ENCODE measurements at places on chromosomes 16 and 17. TPM values are rescaled to one million over a fixed set of nuclear protein-coding genes. Genes with fewer than 3 reads are reported as not detected.

IL21R gene
- total RNA-seq = 28.5 TPM

DNA sequence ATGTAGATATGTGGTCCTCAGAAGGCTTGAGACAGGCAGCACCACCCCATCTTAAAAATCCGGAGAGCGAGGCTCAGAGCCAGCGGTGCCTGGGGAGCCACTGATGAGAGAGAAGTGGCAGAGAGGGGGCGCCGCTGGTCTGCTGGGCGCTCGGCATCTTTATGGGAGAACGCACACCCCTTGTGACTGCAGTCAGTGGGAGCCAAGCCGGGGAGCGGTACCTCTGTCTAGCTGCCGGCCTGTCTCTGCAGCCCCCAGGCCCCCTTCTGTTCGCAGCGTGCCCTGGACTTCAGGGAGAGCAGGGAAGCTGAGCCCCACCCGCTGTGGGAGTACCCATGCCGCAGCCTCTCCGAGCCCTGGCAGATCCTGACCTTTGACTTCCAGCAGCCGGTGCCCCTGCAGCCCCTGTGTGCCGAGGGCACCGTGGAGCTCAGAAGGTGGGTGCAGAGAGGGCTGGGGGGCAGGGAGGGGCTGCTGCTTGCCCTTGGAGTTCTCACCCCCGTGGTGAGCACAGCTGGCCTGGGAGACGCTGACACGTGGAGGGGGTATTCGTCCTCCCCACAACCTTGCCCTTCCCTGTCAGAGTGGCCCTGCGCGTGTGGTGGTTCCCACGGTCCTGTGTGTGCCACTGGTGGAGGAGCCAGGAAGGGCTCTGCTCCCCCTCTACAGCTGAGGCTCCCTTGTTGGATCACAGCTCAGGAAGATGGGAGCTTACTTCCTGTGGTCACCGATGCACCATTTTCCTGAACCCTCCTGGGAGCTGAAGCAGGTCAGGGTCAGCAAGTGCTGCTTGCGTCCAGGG, 44.8 kb downstream of the PRMT7 start:
- H3K27ac ChIP-seq = no peak overlapping the region
- H3K4me3 ChIP-seq = no peak overlapping the region
- H3K36me3 ChIP-seq = no peaks in the 10 kb centered on the region
- H3K4me1 ChIP-seq = peaks cover 18% of the 10 kb centered on the region

- H3K27me3 ChIP-seq = no peaks in the 10 kb centered on the region
- H3K27ac ChIP-seq = no peak overlapping the region
- DNase-seq = no peak
- peaks cover 42% of the 10 kb centered on the region for H3K36me3 ChIP-seq
Measured at GRCh38 chr16:25140459-25140858, 28.9 kb downstream of the LCMT1 start.

- no peaks in the 10 kb centered on the region for H3K27me3 ChIP-seq
- no peak overlapping the region for H3K27ac ChIP-seq
- no peak overlapping the region for H3K4me3 ChIP-seq
- H3K36me3 ChIP-seq = no peaks in the 10 kb centered on the region
Measured at GRCh38 chr17:9484789-9485188, 90.8 kb downstream of the STX8 start.

GRCh38 chr16:51851111-51851510, 695.8 kb downstream of the TOX3 start:
- no peak overlapping the region for H3K27ac ChIP-seq
- no peak for DNase-seq
- no peaks in the 10 kb centered on the region for H3K4me1 ChIP-seq
- H3K36me3 ChIP-seq = no peaks in the 10 kb centered on the region

DNA sequence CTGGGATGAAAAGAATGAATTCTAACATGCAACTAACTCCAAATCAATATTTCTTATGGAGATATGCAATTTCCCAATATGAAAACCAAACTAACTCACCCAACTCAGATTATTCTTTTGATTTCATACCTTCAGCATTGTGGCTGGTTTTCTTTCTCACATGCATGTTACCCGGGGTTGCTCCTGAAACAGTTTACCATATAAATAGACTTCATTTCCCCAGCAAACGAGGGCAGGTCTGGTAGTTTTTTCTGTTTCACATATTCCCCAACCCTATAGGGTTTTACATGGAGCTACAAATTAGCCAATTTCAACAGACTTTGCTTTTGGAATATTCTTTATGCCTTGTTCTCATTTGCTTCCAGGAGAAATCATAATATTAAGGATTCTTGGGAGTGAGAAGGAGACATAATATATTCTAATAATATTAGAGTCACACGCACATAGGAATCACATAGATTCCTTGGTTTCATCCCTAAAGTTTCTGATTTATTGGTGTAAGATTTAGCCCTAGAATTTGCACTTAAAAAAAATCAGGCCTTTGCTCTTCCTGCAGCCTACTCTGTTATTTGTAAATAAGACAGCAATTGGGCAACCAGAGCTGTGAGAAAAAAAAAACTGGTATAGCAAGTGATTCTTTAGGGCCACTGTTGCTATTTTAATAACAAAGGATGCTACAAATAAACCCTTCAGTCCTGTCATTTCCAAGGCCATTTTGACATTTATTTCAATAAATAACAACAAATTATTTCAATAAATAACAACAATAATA, 60.3 kb upstream of the FAM20A start:
- peaks cover 2% of the 10 kb centered on the region for H3K27me3 ChIP-seq
- no peak for DNase-seq
- no peak overlapping the region for H3K27ac ChIP-seq
- H3K4me1 ChIP-seq = no peaks in the 10 kb centered on the region
- no peaks in the 10 kb centered on the region for H3K36me3 ChIP-seq

- no peak for DNase-seq
- no peak overlapping the region for H3K4me3 ChIP-seq
Measured at GRCh38 chr16:56763291-56763916, 33.5 kb downstream of the NUP93 start.

CCDC200 gene
- total RNA-seq = 0.74 TPM

GRCh38 chr17:62702746-62703260, 75.3 kb downstream of the MRC2 start:
- H3K27ac ChIP-seq = no peak overlapping the region
- peaks cover 6% of the 10 kb centered on the region for H3K4me1 ChIP-seq
- no peak overlapping the region for H3K4me3 ChIP-seq
- no peak for DNase-seq
- no peaks in the 10 kb centered on the region for H3K27me3 ChIP-seq
- H3K36me3 ChIP-seq = no peaks in the 10 kb centered on the region

- peaks cover 6% of the 10 kb centered on the region for H3K36me3 ChIP-seq
- H3K27ac ChIP-seq = peak overlapping the region; percentile 70
- peak overlapping the region; percentile 16 for H3K4me3 ChIP-seq
- peak; percentile 36 for DNase-seq
- peaks cover 38% of the 10 kb centered on the region for H3K4me1 ChIP-seq
Measured at GRCh38 chr16:74601126-74601871, 5.6 kb downstream of the GLG1 start.

DNA sequence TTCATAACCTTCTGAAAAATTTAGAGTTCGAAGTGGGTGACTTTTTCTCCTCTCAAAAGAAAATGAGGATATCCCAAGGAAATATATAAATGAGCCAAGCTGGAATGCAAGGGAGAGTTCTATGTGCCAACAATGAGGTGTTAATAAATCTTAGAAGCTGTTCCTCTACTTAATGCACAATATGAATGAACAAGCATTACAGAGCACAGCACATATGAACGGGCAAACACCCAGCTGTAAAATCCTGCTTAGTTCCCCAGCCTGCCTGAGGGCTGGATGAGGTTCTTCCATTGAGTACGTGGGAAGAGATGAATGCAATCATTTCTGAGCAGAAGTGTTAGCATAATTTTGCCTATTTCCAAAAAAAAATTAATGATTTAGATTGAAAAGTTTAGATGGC, 58.1 kb downstream of the WDR59 start:
- H3K36me3 ChIP-seq = peaks cover 2% of the 10 kb centered on the region
- H3K4me3 ChIP-seq = no peak overlapping the region
- DNase-seq = no peak

DNA sequence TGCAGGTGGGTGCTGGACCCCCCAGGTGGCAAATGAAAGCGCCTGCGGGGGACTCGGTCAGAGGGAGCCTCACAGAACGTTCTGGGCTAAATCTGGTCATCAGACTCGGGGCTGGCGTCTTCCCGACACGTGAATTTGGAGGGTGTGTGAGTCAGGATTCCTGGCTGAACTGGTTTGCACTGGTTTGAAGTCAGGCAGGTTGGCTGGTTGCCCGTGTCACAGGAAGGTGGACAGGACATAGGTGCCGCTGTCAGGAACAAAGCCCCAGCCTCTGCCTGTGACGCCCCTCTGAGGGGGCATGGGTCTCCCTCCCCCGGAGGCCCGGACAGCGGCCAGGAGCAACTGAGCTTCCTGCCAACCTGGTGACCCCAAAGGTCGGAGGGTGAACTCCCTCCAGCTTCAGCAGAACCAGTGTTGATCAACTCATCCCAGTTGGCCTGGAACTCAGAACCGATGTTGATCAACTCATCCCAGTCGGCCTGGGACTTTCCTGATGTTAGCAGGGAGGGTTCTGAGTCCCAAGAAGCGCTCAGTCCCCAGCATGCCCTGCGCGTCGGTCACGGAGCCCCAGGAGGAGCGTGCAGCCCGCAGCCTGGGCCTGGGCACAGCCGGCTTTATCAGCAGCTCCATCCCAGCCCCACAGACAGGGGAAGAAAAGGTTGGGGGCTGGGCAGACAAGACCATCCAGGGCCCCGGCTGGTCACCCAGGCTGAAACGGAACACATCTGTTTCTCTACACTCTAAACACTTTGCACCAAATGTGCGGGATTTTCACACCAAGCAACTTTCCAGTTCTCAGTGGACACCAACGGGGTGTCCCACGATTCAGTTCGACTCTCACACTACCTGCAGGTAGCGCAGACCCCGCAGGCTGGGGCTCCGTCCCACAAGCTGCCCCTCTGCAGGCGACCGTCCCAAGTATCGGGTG, 14.4 kb upstream of the METRNL start:
- no peaks in the 10 kb centered on the region for H3K4me1 ChIP-seq
- no peaks in the 10 kb centered on the region for H3K36me3 ChIP-seq
- no peak overlapping the region for H3K27ac ChIP-seq
- DNase-seq = no peak
- H3K27me3 ChIP-seq = no peaks in the 10 kb centered on the region

NPIPB6 gene
- total RNA-seq = 5.8 TPM

DNA sequence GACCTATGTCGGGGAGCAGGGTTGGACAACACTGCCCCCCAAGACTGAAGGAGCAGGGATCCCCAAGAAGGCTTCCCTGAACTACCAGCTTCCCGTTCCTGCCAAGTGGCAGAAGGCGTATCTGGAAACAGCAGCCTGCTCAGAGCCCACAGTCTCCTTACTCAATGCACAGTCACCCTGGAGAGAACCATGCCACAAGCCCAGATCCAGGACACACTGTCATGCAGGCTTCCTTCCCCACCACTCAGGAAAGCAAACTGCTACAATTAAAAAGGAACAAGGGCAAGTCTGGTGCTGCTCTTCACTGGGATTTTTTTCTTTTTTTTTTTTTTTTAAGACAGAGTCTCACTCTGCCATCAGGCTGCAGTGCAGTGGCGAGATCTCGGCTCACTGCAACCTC, 8.2 kb downstream of the WDR45B start:
- no peaks in the 10 kb centered on the region for H3K27me3 ChIP-seq
- H3K27ac ChIP-seq = no peak overlapping the region
- no peaks in the 10 kb centered on the region for H3K4me1 ChIP-seq
- no peak for DNase-seq

DNA sequence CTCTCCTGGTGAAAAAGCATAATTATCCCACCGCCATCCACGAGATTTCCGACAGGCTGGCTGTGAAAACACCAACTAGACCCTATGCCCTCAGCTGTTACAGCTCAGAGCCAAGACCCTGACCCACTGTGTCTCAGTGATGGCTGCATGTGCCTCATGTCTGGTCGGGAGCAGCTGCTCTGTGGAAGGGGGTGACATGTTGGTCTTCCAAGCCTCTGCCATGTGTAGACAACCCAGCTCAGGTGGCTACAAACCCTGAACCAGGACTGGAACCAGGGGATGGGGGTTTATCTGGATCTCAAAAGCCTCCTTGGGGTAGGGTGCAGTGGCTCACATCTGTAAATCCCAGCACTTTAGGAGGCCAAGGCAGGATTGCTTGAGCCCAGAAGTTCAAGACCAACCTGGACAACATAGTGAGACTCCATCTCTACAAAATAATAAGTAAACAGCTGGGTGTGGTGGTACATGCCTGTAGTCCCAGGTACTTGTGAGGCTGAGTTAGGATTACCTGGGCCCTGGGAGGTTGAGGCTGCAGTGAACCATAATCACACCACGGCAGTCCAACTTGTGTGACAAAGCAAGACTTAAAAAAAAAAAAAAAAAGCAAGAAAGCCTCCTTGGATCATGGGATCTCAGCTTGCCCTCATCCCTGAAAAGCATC, 220.3 kb downstream of the CPPED1 start:
- H3K4me3 ChIP-seq = no peak overlapping the region
- no peak overlapping the region for H3K27ac ChIP-seq
- H3K27me3 ChIP-seq = no peaks in the 10 kb centered on the region
- no peak for DNase-seq

- H3K4me1 ChIP-seq = no peaks in the 10 kb centered on the region
- no peak overlapping the region for H3K27ac ChIP-seq
- H3K4me3 ChIP-seq = no peak overlapping the region
- no peaks in the 10 kb centered on the region for H3K27me3 ChIP-seq
- H3K36me3 ChIP-seq = peaks cover 5% of the 10 kb centered on the region
Measured at GRCh38 chr16:87692176-87692575, 73.6 kb downstream of the KLHDC4 start.

GRCh38 chr16:4179020-4179419, 62.8 kb upstream of the ADCY9 start:
- no peak overlapping the region for H3K4me3 ChIP-seq
- H3K27me3 ChIP-seq = no peaks in the 10 kb centered on the region
- peaks cover 1% of the 10 kb centered on the region for H3K4me1 ChIP-seq
- H3K36me3 ChIP-seq = no peaks in the 10 kb centered on the region
- H3K27ac ChIP-seq = no peak overlapping the region

- no peak overlapping the region for H3K4me3 ChIP-seq
- H3K27me3 ChIP-seq = no peaks in the 10 kb centered on the region
- no peak overlapping the region for H3K27ac ChIP-seq
- H3K36me3 ChIP-seq = no peaks in the 10 kb centered on the region
- no peak for DNase-seq
Measured at GRCh38 chr16:13178318-13178717, 276.9 kb downstream of the SHISA9 start.

DNA sequence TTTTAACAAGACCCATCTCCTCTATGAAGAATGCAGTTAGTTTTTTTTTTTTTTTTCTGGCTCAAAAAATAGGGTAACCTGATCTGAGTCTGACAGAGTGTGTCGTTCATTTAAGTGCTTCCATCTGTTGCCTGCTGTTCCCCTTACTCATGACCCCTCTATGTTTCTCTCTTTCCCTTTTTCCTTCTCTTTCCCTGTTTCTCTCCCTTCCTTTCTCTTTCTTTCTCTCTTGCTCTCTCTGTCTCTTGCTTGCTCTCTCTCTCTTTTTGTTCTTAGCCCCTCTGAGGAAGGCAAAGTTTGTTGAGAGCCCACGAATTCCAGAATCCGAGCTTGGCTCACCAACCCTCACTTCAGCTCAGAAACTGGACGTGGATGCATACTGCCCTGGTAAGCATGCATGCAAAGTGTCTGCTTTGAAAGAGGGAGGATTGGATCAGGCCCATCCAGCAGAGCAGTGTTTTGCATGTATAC, 185.0 kb downstream of the TANC2 start:
- peaks cover 6% of the 10 kb centered on the region for H3K4me1 ChIP-seq
- H3K4me3 ChIP-seq = no peak overlapping the region
- no peaks in the 10 kb centered on the region for H3K36me3 ChIP-seq
- no peaks in the 10 kb centered on the region for H3K27me3 ChIP-seq
